ENCODE measurements at places on chromosomes 3 and 15.

- peak; percentile 7 for DNase-seq
These were observed 53.7 kb downstream of the NR1I2 start for GRCh38 chr3:119835556-119835955.

- no peak for DNase-seq
These were observed 20.8 kb upstream of the DNAAF4 start for GRCh38 chr15:55528812-55529211.

DNA sequence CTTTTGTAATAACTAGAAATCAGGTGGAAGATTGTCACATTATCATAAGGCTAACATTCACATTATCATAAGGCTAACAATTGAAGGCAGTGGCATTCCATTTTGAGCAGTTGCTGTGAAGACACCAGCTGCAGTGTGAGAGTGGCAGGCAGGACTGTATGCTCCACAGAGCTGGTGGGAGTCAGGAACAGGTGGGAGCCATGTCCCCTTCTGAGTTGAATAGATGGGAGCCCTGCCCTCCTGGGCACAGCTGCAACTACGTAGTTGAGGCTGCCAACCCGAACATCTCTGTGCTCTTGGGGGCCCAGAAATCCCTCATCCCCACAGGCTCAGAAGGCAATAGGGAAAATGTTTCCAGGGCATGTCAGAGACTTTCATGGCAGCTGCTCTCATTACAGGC lies 1627.6 kb downstream of the SI start:
- DNase-seq: no peak

GRCh38 chr15:25435474-25436243 lies 3.2 kb downstream of the UBE3A start:
- DNase-seq: no peak

DNA sequence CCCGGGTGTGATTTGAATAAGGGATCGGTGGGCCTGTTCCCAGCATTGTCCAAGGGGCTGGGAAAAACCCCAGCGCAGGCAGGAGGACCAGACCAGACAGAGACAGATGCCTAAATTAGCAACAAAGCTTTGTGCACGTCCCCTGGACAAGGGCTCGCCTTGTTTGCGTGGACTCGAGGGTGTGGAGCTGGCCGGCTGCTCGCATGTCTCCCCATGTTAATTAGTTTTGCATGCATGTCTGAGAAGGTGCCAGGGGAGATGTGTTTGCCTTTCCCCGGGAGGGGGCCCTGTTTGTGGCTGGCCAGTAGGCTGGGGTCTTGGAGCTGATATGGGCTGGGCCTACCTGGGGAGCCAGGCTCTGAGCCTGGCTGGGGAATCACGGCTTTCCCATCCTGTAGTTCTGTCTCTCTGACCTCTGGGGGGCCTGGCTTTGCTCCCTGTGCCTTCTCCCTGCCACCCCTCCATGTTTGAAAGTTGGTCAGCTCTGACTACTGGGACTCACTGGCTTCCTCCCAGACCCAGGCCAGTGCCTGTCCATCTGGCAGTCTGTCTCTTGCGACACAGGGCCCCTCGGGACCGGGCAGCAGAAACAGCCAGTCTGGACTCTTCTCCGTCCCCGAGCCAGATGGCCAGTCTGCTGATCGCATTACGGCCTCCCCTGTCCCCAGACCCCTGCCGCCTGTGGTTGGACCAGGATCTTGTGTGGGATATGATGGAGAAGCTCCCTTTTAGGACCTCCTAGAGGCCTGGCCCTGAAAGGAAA lies 55.4 kb upstream of the POLG start:
- DNase-seq: no peak

DNA sequence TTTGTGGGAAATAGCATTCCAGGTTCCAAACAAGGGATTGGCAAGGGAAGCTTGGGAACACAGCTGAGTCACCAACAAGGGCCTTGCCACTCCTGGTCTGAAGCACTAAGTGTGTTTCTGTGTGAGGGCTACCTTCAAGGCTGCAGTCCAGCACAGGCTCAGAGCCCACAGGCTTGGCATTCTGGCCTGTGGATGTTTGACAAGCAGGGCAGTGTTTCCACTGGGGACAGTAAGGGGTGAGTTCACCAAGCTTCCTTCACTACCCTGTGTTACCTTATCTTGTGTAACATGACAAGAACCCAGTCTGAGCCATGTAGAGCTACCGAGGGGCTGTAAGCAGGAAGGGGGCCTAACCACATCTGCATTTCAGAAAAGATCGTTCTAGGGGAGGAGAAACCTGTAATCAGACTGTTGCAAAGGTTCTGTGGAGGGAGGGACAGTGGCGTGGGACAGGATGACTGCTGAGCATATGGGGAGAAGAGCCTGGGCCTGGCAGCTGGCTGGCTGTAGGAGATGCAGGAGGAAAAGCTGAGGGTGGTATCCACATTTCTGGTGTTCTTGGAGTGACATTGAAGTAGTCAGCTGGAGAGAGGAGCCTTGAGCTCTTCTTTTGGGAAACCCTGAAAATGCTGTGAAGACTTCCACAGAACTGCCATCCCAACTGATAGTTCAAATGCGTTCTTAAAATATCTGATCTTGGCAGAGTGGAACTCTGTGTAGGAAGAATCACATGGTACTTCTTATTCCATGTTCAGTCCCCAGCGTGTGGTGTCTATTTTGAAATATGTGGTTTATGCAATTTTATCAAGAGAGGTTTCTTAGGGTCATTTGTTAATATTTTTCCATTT lies 61.3 kb downstream of the CTDSPL start:
- peak; percentile 35 for DNase-seq

GRCh38 chr3:125151916-125152315 lies 60.6 kb downstream of the SLC12A8 start:
- DNase-seq: no peak

DNA sequence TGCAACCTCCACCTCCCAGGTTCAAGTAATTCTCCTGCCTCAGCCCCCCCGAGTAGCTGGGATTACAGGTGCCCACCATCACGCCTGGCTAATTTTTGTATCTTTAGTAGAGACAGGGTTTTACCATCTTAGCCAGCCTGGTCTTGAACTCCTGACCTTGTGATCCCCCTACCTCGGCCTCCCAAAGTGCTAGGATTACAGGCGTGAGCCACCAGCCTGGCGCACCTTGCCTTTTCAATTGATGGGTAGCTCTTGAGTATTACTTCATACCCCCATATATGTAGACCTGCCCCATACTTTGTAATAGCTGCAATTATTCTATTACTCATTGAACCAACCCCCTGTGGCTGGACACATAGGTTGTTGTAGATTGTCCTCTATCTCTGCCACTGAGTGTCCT lies 101.3 kb downstream of the LRRK1 start:
- DNase-seq: no peak

DNA sequence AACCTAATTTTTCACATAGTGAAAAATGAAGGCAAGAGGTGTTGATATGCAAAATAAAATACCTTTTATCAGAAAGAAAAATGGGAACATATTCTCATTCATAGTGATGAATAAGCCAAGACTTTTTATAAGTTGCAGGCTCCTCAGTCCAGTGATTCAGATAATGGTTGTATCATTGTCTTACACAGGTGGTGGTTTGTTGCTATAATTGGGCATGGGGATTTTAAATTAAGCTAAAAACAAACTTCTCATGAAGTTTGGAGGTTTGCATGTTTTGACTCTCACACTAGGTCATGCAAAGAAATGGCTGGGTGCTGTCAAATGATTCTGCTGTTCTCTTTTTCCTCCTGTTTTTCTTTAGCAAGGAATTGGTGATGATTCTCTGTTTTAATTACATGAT lies 60.8 kb upstream of the SKIL start:
- DNase-seq: no peak

DNA sequence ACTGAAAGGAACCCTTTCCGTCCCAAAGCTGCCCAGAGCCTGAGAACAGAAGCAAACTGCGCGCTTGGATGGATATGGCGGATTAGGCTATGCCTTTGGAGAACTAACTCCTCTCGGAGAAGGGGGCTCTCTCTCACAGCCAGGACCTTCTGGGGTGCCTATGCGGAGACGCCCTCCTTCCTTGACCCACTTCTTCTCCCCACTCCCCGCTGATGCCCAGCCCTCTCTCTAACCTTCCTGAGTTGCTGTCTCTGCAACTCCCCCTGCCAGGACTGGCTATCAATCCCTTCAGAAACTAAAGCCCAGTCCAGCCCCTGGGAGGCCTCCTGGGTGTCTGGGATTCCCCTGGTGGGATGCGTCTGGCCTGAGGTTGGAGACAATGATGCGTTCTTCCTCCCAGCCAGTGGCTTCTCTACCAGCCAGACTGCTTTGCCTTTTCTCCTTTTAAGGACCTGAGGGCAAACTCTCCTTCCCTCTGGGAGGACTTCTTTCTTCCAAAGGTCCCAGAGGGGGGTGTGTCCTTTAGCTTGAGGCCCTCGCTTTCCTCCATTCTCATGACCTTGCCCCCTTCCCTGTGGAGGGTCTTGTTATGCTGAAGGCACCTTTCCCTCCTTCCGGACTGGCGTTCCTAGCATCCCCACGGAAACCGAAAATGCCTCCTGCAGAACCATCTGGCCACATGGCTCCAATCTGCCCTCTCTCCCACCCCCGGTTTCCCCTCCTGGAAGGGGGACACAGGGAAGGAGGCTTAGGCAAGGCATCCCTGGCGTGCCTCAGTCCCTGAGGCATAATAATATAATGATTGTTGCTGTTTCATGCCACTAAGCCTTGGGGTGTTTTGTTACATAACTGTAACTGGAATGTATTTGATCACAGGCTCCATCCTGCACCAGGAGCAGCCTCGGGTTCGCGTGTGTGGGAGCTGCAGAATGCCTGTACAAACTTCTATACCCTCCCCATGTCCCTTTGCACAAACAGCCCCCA lies 63.4 kb upstream of the C15orf39 start:
- DNase-seq: no peak

DNA sequence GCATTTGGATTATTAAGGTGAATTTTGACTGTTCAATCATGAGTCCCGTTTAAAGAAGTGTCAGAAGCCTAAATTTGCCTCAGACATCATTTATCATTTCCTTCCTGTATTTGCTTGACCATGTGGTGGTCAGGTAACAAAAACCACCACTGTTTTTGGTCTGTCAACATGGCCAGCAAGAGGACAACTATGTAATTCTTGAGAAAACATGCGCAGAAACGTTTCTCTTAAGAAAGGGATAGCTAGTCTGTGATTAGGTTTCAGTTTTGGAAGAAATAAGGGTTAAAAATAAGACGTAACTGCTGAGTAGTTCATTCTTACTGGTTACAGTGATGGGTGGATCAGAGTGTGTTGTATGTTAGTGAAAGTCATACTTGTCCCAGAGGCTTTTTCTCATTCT lies 204.5 kb downstream of the AKAP13 start:
- no peak for DNase-seq

DNA sequence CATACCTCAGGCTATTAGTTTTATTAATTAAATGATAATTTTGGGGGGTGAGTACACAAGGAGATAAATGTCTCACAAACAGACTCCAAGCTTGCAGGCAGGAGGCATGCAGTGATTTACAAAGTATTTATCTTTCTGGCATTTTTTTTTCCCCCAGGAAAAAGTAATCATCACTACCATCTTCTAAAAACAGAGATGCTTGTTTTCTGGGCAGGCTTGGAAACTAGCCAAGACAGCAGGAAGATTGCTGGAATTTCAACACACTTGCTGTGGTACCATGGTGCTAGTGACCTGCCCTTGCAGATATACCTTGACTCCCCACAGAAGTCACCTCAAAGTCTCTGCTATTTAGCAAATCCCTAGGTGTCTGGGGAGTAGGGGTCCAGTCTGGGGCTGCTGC lies 732.8 kb upstream of the CFAP20DC start:
- DNase-seq: no peak

- DNase-seq: no peak
These were observed 535.6 kb downstream of the NLGN1 start for GRCh38 chr3:173933113-173933512.

- DNase-seq: no peak
These were observed 395.3 kb downstream of the GAP43 start for GRCh38 chr3:116018646-116019045.

GRCh38 chr3:15023719-15024118 lies 41.4 kb downstream of the MRPS25 start:
- no peak for DNase-seq

DNA sequence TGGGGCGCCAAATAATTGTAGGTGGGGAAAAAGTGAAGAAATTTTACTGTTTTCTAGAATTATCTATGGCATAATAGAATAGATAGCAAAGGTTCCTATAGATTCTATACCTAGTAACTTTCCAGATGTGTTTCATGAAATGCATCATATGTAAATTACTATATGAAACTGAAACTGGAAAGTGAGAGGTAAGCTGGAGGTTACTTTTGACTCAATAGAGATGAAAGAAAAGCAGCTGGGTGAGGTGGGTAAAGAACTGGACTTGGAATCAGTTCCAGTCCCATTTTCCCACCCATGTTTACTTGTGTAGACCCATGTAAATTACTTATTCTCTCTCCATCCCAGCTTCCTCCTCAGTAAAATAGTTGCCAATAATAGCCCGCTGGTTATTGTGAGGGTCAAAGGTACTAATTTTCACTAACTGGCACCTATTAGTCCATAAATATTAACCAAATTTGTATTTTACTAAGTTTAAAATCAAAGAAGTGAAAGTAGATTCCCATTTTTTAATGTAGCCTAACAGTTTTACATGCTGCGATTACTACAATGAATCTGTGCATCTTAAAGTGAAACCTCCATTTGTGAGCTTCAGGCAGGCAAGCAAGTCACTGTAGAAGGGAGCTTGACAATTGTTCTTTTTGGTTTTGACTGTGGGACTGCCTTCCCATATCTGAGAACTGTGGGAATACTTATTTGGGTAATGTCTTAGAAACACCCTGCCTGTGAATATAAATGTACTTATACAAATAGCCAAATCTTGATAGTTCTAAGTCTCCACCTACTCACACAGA lies 312.1 kb downstream of the SLC9A9 start:
- no peak for DNase-seq

- no peak for DNase-seq
These were observed 49.6 kb upstream of the BNIP2 start for GRCh38 chr15:59738676-59739075.

GRCh38 chr15:61063875-61064320 lies 165.2 kb downstream of the RORA start:
- DNase-seq: no peak

- no peak for DNase-seq
These were observed 138.1 kb downstream of the CHDH start for GRCh38 chr3:53708001-53708621.

DNA sequence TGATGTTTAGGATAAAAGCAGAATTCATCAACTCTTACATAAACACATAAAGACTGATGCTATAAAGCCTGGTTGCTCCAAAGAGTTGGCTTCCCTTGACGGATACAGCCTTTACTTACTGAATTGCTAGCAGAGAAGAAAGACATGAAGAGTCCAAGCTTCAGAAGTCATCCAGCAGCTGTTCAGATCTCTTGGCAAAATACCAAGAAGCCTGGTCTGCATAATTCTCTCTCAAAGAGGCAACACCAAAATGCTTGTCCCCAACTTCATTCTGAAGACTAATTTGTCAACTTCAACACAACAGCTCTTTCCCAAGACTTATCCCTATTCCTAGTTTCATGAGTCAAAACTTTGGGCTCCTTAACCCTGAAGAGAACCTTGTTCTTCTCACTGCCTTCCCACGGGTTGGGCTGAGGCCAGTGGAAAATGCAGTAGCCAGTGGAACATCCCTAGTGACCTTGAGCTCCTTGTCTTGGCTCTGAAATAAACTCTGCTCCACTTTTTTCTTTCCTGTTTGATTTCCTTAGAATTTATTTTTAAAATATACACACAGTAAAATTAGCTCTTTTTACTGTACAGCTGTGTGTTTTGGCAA lies 119.2 kb upstream of the THBS1 start:
- DNase-seq: no peak

All from MV-4-11 (cell line).